ENCODE measurements at places on chromosomes 3 and 15. TPM values are rescaled to one million over a fixed set of nuclear protein-coding genes. Genes with fewer than 3 reads are reported as not detected.

Gene TEX55
- total RNA-seq = not detected

- DNase-seq = peak; percentile 51
These were observed 94.1 kb downstream of the ASB7 start for GRCh38 chr15:100696452-100696851.

DNA sequence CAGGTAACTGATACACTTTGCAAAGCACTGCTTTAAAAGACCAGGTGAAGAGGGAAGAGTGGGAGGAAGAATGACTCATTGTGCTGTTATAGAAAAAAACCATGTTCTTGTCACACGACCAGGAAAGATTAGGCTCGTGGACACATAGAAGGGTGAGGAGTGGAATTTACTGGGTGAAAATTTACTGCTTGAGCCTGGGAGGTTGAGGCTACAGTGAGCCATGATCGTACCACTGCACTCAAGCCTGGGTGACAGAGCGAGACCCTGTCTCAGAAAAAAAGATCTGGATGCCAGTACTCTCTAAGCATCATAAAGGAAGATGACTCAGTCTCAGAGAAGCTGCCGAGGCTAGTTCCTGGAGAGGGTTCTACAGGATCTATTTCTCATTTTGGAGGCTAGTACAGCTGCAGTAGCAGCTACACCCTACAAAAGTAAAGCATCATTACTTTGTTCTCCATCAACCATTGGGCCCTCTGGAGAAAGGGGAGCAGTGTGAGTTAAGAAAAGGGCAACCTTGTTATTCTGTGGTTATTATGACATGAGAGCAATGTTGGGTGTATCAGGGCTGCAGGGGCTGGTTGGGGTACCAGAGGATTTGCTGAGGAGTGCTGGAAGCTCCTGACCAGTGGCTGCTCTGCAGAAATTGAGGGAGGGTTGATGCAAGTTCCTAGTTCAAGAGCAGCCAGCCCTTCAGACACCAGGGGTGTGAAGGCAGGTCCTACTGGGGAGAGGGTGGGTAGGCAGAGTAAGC lies 75.4 kb downstream of the CMTM8 start:
- peak; percentile 10 for DNase-seq

DNA sequence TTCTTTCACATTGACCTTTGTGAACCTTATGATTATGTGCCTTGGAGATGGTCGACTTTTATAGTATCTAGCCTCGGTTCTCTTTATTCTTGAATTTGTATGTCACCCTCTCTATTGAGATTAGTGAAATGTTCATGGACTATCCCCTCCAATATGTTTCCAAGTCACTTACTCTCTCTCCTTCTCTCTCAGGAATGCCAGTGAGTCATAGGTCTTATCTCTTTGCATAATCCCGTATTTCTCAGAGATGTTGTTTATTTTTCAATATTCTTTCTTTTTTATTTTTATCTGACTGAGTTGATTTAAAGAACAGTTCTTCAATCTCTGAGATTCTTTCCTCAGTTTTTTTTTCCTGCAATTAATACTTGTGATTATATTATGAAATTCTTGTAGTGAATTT lies 411.6 kb upstream of the CADM2 start:
- no peak for DNase-seq

GRCh38 chr3:175266478-175266877 lies 407.3 kb downstream of the NAALADL2 start:
- DNase-seq = peak; percentile 66

Data from fibroblast of the aortic adventitia (primary cell).